CD4-positive, alpha-beta T cell treated with Interleukin-2 at 100 ng/mL for 4 hours (primary cell): ENCODE measurements at places on chromosomes 7 and 10.
A peak's percentile ranks its signal among the peaks of the same experiment; 100 is the strongest.

- no peak for DNase-seq
Observed at GRCh38 chr7:119254742-119255141, 1018.2 kb upstream of the KCND2 start.

GRCh38 chr7:158842486-158842885 lies 13.2 kb upstream of the ESYT2 start:
- no peak for DNase-seq

DNA sequence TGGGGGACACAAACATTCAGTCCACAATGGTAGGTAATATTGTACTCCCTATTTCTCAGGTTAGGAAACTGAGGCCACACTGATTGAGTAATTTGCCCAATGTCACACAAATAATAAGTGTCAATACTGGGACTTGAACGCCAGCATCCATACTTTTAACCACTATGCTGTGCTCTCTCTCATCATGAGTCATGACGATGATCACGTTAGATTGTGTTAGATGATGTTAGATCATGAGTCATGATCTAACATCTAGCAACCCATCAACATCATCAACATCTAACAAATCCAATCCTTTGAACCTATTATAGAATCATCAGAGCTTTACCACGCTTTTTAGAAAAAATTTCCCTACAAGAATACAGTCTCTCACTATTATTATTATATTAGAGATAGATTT lies 28.1 kb upstream of the HERPUD2 start:
- DNase-seq: peak; percentile 71

DNA sequence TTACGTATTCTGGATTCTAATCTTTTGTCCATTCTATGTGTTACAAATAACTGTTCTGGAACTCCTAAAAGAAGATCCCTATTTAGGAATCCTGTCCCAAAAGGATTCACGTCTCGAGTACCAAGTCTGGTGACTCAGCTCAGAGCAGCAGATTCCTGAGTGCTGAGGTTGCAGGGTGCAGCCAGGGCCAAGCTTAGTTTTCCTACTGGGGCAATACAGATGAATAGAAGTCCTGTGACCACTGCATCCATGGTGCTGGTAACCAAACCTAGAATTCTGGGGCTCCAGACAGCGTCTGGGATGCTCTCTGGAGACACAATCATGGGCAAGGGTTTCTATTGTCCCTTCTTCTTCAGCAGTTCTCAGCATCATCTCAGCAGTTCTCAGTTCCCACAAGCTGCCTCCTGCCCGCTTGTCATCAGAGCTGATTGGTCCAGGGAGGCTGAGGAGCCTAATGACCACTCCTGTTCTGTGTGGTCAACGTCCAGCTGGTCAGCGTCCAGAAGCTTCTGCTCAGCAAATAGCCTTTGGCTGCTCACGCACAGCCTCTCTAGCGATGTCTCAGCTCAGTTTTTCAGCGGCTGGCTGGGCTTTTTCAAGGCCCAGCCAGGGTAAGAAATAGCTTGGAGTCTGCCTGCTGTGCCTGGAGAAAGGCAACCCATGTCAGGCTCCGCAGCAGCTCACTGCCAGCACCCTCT lies 50.4 kb upstream of the C7orf33 start:
- DNase-seq: no peak

DNA sequence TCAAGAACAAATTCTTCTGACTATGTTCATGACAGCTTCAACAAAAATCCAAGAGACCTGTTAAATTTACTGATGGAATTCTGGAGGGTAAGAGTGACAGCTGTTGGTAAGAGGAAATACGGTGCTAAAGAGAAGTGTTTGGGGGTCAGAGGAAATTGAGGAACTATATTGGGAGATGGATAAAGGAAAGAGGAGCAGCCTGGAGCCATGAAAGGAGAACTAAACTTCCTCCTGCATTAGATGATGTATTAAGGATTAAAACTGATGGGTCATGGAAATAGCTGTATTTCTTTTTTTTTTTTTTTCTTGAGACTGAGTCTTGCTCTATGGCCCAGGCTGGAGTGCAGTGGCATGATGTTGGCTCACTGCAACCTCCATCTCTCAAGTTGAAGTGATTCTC lies 95.3 kb downstream of the HERPUD2 start:
- no peak for DNase-seq

- DNase-seq: no peak
Observed at GRCh38 chr10:16887565-16887964, 70.3 kb upstream of the RSU1 start.

DNA sequence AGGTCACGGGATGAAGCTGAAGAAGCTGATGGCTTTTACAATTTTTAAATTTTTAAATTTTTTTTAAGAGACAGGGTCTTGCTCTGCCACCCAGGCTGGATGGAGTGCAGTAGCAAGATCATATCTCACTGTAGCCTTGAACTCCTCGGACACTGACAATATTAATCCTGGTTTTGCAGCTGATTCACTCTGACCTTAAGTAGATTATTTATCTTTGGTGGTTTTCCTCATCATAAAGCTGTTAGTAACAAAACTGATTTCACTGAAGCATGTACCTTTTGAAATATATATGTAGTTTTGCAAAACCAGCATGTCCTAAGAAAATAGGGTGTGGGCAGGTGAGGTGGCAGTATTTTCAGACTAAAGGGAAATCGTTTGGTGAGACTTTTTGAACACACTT lies 56.0 kb downstream of the DYNC2I1 start:
- no peak for DNase-seq

GRCh38 chr10:129788215-129788614 lies 175.9 kb downstream of the EBF3 start:
- no peak for DNase-seq

- no peak for DNase-seq
Observed at GRCh38 chr10:15049533-15049932, 5.8 kb downstream of the OLAH start.

DNA sequence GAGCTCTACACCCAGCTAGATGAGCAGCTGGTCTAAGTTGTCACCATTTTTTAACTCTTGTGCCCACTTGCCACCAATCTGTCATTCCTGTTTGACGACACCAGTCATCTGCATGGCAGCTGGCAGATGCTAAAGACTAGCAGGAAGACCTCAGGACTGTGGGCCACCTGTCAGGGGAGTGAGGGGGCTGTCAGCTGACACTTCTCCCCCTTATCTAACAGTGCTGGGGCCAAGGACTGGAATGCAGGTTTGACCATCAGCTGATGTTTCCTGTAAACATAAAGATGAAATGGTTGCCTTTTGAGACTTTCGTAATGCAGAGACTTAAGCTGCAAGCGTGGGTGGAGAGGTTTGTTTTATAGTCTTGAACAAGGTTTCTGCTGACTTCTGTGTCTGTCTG lies 93.5 kb downstream of the WNT2 start:
- DNase-seq: no peak

- DNase-seq: no peak
Observed at GRCh38 chr7:6536262-6537260, 14.7 kb downstream of the GRID2IP start.

DNA sequence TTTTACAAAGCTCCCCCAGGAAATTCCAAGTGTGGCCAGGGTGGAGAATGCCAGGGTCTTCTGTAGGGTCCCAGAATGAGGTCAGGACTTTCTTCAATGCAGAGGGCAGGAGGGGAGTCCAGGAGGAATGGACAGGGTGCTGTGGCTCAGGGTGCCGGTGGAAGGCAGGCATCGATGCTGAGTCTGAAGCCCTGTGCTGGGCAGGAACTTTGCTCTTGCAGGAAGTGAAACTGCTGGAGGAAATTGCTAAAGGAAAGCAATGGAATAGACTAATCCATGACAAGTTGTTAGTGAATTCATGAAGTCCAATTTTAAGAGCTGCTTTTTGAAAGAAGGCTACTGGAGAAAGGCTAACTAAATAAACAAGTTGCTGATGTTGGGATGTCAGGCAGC lies 14.8 kb downstream of the PTPRE start:
- DNase-seq: no peak

GRCh38 chr10:113131613-113132261 lies 181.7 kb downstream of the TCF7L2 start:
- DNase-seq: no peak

DNA sequence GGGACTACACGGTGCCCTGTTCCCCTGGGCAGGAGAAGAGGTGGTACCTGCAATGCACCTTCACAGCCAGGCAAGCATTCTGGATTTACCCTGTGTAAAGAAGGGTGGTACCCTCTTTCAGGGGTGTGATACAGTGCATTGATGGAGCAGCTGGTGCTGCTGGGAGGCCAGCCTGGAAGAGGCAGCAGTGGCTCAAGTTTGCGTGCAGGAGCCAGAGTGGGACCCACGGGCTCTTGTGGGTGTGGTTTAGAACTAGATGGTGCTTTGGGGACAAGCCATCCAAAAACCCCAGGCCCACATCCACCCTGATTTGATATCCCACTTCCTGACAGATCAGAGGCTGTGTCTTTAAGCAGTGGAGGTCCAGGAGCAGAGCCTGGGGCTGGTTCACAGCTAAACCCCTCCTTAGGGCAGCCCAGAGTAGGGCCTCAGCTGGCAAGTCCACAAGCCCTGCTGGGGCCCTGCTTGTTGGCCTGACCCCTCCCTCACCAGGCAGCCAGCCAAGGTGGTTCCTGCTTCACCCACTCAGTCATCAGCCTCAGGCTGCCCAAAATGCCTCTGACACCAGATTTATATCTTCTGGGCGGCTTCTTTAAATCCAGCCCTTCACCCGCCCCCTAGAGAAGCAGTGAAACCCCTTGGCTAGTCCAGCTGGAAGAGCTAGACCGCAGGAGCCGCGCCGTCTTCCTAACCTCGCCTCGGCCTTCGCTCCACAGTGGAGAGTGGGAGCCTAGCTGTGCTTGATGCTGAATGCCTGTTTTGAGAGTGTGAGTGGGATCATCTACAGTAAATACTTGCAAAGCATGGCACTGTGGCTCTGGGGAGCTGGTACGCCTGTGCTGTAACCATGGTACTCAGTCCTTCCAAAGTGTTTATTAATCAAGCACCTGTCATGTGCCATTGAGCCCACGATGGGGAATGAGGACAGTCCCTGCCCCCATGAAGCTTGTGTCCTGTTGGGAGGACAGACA lies 1.4 kb upstream of the ASIC3 start:
- DNase-seq: no peak

GRCh38 chr10:856416-857157 lies 74.9 kb downstream of the LARP4B start:
- DNase-seq: no peak

DNA sequence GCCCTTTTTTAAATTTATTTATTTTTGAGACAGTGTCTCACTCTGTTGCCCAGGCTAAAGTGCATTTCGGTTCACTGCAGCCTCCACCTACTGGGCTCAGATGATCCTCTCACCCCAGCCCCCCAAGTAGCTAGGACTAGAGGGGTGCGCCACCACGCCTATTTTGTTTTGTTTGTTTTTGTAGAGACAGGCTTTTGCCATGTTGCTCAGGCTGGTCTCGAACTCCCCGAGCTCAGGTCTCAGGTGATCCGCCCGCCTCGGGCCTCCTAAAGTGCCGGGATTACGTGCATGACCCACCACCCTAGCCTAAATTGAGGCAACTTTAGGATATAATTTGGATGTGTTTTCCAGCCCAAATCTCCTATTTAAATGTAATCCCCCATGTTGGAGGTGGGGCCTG lies 805 bp downstream of the ZNF736 start:
- no peak for DNase-seq

DNA sequence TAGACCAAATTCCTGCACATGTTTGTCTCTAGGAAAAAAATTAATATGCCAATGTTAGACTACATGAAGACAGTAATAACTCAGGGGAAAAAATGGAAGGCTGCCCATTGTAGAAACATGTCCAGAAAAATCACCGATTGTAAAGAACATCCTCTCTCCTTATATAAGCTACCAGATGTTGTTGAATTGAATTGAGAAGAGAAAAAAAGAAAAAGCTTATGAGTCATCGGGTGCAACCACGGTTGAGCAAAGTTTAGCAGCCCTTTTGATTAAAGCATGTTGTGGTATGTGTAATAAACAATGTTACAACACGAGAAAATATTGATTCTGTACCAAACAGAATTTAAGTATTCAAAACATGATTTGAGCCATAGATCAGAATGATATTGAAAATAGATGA lies 102.3 kb upstream of the ARHGAP21 start:
- DNase-seq: peak; percentile 43

DNA sequence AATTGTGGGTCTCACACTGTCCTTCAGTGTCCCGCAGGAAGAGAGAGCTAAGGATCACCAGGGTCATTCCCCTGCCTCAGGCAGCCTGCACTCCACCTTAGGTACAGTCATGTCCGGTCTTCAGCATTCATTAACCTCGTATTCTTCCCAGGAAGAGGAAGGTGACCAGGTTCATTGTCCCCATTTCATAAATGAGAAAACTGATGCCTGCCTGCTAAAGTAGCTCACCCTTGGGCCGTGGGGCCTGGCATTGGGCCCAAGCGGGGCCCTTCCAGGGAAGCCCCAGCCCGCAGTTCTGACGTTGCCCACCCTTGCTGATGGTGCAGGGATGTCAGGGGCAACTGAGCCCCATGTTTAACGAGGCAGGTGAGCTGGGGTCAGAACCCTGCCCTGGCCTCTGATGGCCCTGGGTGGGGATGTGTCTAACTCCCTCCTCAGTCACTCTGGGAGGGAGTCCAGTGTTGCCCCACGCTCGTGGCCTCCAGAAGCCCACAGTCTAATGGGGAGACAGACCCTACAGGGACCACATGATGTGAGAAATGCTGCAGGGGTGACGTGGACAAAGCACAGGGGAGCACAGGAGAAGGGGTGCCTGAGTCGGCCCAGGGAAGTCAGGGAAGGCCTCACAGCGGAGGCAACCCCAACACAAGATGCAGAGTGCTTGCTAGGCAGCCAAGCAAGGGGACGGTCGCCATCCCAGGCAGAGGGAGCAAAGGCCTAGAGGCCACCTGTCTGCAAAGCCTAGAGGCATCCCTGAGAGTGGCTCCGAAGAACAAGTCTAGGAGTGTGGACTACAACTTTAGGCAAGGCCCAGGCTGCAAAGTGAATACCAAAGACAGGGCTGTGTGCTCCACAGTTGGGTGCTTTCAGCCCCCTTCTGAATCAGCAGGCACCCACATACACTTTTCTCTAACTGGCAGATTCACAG lies 25.1 kb downstream of the DDIT4 start:
- no peak for DNase-seq

DNA sequence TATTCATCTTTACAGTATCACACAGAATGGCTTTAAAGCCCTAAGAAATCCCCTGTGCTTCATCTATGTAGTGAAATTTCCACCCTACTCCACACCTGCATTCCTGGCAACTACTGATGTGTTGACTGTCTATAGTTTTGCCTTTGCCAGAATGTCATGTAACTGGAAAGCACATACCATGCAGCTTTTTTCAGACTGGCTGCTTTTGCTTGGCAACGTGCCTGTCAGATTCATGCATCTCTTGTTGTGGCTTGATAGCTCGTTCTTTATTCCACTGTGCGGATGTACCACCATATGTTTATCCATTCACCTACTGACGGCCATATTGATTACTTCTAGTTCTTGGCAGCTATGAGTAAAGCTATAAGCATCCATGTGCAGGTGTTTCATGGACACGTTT lies 30.6 kb downstream of the RBM17 start:
- no peak for DNase-seq
